Esophagus mucosa (tissue), 1 donor: ENCODE measurements at places on chromosomes 11 and 22. TPM values are rescaled to one million over a fixed set of nuclear protein-coding genes. Genes with fewer than 3 reads are reported as not detected.

DNA sequence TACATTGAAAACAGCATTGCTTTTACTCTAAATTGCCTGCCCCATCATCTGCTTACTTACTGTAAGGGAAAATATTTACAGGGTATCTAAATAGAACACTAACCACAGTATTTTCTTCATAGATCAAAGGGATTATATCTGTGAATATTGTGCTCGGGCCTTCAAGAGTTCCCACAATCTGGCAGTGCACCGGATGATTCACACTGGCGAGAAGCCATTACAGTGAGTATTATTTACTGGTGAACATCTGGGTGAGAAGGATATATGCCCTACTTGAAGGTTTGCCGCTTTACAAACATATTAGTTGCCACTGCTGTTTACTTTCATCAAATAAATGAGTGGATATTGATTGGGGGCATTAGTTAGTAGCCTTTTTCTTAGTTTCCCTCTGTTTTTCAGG, 5.9 kb upstream of the CNTF start:
- peak; percentile 73 for ATAC-seq

DNA sequence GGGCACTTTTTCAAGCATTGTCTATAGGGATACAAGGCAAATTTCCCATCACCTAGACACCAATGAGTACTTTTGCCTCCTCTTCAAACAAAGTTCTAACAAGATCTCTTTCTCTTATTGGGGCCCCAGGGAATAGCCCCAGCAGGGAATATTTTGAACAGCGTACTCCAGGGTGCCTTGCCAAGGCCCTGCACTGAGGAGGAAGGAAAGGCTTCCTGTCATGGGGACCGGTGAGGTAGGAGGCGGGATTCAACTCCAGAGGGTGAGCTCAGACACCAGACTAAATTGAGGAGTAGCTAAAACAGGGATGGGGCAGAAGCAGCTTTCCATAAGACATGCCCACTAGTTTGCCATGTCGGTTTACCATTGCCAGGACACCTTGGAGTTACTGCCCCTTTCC, 28.0 kb upstream of the OR56B4 start:
- no peak for ATAC-seq

The SLC17A6 gene
- total RNA-seq: not detected

The IFITM10 gene
- 0.96 TPM for total RNA-seq

The CRYBB1 gene
- not detected for total RNA-seq

The OR51Q1 gene
- total RNA-seq: not detected

DNA sequence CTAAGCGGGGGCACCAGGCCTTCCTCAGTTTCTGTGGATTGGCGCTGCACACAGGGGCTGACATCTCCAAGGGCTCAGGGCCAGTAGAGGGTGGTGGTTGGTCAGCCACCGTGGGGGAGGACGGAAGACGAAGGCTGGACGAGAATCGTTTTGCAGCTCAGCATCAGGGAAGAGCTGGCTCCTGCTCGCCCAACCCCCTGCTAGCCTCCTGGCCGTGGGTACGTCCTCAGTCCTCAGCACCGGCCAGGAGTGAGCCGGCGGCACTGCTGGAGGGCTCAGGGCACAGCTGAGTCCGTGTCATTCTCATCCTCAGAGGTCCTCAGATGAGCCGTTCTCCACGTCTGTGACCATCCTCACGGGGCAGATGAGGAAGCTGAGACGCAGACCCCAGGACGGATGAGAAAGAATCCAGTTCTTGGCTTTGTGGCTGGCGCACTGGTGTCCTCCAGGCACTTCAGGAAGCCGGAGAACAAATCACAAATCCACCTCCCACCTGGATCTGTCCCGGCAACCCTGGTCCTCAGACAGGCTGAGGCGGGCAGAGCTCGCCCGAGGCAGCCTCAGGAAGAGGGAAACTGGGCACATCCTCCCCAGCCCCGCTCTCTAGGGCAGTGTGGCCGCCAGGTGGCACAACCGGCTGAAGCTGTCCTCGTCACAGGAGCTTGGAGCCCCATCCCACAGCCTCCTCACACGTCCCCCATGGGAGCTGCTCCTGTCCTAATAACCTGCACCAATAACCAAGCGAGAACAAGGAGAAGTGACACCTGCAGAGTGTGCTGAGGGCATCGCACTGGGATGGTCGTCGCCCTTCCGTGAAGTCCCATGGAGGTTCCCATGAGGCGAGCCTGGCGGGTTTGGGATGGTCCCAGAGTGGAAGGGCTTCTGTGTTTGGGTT, 393.7 kb downstream of the BRD1 start:
- ATAC-seq: no peak

The MS4A7 gene
- 1.4 TPM for total RNA-seq

The TMEM109 gene
- 80.4 TPM for total RNA-seq

- no peak for ATAC-seq
Observed at GRCh38 chr11:2771758-2772466, 72.1 kb upstream of the KCNQ1OT1 start.

The ESAM gene
- 8.5 TPM for total RNA-seq

DNA sequence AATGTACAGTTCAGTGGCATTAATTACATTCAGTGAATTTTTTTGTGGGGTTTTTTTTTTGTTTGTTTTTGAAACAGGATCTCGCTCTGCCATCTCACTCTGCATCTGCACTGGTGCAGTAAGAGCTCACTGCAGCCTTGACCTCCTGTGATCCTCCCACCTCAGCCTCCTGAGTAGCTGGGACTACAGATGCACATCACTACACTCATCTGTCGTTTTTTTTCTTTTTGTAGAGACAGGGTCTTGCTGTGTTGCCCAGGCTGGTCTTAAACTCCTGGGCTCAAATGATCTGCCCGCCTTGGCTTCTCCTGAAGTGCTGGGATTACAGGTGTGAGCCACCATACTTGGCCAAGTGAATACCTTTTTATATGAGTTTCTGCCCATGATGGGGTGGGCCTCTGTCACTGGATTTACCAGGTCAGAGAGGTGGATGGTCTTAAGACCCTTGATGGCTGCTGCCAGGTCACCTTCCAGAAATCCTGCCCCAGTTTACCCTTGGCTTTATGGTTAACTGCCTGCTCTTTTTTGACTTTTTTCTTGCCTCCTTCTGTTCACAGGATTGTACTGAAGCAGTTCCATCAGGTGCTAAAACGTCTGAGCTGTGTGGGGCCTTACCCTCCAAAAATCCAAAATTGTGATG, 22.6 kb downstream of the BCR start:
- ATAC-seq: no peak

- no peak for ATAC-seq
Observed at GRCh38 chr11:27786331-27786730, 86.1 kb upstream of the BDNF start.

DNA sequence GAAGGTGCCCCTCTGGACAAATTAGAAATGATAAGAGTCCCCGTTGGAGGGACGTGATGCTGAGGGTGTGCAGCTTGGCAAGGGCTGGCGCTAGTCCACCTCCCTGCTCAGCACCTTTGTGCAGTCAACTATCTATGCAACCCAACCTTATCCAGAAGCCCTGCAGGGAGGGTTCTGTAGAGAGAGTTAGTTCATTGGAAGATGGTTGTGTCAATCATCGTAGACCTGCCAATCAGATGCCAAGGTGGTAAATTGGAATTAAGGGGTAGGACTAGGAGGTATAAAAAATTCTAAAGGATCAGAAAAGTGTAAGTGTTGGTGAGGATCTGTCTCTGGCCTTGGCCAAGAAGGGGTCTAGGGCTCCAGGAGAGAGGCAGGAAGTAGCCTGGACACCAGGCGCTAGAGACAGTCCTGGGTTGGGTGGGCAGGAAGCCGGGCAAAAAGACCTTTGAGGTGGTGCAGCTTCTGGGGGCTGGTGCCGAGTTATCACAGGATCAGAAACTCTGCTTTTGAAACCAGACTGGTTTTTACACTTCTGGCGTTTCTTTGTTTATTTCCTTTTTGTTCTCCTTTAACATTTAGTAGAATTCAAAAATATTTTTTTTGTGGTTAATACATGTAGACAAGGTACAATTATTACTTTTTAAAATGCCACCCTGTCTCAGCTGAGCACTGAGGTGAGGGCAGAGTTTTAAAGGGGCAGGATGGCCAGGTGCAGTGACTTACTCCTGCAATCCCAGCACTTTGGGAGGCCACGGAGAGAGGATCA, 1.6 kb downstream of the C1QTNF6 start:
- peak; percentile 25 for ATAC-seq

DNA sequence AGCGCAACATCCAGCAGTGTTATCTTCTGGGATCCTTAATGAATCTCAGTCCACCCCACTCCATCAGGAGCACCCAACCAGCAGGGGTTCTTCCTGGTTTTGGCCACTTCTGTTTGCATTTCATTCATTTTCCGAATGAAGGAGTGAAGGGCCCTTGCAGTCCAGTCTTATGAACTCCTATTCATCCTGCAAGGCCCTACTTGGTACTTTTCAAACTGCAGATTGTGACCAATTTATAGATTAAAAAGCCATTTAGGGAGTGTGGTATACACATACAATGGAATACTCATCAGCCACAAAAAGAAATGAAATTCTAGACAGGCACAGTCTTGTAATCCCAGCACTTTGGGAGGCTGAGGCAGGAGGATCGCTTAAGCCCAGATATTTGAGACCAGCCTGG, 10.2 kb upstream of the MN1 start:
- ATAC-seq: no peak

The OR52H1 gene
- total RNA-seq: not detected

GRCh38 chr11:122365610-122366360, 249.8 kb upstream of the BLID start:
- ATAC-seq: no peak

- ATAC-seq: no peak
Observed at GRCh38 chr22:38729946-38730345, 24.2 kb downstream of the GTPBP1 start.

The OR52E4 gene
- not detected for total RNA-seq

GRCh38 chr11:73318501-73319011, 10.5 kb downstream of the ARHGEF17 start:
- no peak for ATAC-seq

- ATAC-seq: peak; percentile 92
Observed at GRCh38 chr11:58923300-58923788, 15.9 kb upstream of the GLYATL1 start.

- no peak for ATAC-seq
Observed at GRCh38 chr11:16928044-16928443, 86.2 kb downstream of the PLEKHA7 start.

DNA sequence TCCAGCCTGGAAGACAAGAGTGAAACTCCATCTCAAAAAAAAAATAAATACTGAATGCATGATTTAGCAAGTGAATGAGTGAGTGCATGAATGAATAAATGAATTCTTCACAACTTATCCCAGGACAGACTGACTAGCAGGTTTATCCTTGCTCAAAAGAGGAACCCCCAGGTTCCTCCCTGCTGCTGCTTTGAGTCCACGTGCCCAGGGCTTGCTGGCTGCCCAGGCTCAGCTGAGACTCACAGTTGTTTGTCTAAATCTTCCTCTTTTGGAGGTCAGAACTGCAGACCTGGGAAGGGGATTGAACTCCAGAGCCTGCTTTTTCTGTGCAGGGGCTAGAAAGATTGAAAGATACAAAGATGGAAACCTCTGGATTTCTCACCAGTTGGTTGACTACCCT, 117.4 kb upstream of the TMEM45B start:
- ATAC-seq: no peak

GRCh38 chr11:119120639-119121007, 757 bp upstream of the HINFP start:
- ATAC-seq: no peak

The ANGPTL5 gene
- not detected for total RNA-seq

DNA sequence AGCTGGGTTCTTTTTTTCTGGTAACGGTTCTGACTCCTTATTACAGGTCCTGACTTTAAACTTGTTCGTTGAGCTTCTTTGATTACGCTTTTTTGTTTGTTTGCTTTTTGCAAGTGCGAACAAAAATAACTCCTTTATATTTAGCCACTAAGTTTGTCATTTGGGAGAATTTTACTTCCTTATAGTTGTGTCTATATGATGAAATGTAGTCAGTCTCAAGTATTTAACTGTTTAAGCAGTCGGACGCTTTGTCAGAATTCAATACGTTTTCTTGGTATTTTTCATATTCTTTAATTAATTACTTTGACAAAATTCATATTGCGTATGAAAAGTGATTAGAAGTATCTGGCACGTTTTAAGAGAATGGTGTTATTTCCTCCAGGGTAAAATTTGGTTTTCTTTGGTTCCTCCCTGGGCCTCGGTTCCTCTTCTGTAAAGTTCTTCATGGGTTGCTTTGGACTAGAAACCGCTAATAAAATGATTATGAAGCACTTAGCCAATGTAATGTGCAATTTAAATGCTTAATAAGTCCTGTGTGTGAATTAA, 1.3 kb downstream of the CBL start:
- ATAC-seq: no peak

The MS4A8 gene
- not detected for total RNA-seq
